Stimulated activated CD4-positive, alpha-beta T cell treated with anti-CD3 and anti-CD28 coated beads, Interleukin-15, amount 100 ng/mL, for 1 hour (primary cell): ENCODE measurements at places on chromosomes 4 and X.

DNA sequence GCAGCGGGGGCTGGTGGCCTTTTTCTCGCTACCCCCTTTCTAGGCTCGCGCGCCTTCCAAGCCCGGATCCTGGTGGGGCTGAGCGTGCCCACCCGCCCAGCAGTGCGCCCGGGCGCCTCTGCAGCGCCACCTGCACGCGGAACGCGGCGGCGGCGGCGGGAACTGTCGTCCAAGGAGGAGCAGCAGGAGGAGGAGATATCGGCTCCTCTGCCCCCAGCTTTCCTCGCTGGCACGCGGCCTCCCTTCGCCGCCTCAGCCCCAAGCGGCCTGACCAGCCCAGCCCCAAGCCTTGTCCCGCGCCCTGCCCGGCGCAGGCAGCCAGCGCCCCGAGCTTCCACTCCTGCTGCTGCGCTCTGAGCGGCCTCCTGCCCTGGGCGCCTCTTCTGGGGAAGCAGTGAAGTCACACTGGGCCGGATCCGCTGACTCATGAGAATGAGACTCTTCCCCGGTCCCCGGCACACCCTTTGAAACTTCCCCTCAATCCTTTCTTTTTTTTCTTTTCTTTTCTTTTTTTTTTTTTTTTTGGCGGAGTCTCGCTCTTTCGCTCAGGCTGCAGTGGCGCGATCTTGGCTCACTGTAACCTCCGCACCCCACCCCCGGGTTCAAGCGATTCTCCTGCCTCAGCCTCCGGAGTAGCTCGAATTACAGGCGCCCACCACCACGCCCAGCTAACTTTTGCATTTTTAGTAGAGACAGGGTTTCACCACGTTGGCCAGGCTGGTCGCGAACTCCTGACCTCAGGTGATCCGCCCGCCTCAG lies 10.6 kb upstream of the ELF4 start:
- peak; percentile 31 for DNase-seq

GRCh38 chrX:1354036-1355019 lies 17.7 kb downstream of the IL3RA start:
- no peak for DNase-seq

DNA sequence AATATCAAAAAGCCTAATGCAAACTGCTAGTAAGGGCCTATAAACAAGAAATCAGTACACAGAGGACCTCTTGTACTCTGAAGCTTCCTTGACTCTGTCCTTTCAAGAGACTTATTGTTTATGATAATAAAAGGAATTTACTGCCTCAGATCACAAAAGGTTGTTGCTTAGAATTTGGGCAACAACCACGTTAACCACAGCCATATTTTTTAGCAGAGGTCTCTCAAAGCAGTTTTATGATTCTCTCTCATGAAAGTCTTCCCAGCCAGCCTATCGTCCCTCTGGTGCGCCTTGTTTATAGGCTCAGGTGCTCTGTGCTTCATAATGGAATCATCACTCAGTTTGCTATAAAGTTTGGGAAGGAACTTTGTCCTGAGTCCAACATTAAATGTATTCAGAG lies 270.6 kb downstream of the RCHY1 start:
- DNase-seq = no peak

DNA sequence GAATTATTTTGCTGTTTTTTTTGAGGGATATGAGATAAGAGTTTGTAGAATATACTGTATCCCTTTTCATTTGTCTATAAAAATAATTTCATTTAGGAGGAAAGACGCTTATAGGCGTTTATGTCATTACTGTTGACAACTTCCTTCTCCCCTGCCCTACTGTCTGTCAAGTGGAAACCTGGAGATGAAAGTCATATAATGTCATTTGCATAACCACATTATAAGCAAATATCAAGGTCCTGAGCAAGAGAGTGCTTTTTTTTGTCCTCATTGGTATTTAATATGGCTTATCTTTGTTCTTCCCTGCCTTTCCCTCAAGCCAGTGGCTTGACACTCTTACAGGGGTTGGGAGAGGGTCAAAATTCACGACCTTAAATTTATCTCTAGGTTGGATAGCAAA lies 55.8 kb downstream of the LRP2BP start:
- DNase-seq = no peak

GRCh38 chrX:104921584-104922205 lies 298.8 kb downstream of the TEX13A start:
- no peak for DNase-seq

DNA sequence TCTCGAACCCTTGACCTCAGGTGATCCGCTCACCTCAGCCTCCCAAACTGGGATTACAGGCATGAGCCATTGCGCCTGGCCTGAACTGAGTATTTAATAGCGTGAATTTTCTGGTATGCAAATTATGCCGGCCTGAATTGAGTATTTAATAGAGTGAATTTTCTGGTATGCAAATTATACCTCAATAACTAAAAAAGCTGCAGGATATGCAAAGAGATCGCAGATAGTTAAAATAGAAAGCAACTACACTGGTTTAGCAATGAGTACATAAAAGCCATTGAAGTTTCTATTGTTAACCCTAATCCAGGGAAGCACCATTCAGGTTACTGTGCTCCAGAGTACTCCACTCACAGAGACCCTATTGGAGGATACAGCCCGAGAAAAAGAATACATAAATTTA lies 22.8 kb downstream of the FBXW7 start:
- no peak for DNase-seq

DNA sequence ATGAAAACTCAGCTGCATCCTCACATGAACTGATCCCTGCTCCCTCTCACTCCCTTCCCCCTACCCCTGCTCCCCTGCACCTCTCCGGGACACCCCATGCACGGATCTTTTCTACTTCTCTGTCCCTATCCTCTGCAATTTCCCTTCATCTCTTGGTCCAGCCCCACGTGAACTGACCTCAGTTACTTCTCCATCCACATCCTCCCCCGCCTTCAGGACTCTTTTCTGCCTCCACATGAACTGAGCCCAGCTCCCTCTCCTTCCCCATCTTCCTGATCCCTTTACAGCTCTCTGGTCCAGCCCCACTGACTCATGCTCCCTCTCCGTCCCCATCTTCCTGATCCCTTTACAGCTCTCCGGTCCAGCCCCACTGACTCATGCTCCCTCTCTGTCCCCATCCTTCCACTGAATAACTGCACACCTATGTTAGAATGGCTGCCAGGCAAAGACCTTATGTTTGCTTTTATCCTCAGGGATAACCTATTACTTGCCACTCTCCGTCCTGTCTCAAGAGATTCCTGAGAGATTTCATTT lies 5.6 kb downstream of the CETN2 start:
- no peak for DNase-seq

GRCh38 chrX:118872102-118872566 lies 48.5 kb downstream of the ZCCHC12 start:
- no peak for DNase-seq

DNA sequence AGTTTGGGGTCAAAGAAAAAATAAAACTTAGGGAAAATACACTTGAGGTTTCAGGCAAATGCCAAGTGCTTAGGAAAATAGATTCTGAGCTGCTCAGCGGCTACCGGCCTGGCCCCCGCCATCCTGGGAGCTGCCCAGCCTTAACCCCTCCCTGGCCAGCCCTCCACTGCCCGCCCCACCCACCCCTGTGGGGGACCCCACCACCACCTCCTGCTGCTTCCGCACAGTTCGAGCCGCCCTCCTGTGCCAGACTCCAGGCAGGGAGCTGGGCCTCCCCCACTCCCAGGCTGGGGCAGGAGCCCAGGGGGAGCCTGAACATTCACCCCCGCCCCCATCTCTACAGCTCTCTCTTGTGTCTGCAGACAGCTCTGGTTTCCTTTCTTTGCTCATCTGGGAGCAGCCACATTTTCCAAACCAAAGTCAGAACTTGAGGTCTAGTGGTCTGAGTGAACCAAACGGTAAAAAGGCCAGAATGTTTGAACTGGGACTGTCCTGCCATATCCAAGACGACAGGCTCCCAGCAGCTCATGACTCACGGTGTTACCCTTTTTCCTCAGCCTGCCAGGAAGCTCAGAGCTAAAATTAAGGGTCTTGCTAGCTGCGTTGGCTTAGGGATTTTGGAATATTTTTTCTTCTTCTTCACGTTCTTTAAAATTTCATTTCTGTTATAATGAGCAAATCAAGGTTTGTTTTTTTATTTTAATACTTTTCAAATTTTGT lies 4.7 kb upstream of the FGFR3 start:
- no peak for DNase-seq

DNA sequence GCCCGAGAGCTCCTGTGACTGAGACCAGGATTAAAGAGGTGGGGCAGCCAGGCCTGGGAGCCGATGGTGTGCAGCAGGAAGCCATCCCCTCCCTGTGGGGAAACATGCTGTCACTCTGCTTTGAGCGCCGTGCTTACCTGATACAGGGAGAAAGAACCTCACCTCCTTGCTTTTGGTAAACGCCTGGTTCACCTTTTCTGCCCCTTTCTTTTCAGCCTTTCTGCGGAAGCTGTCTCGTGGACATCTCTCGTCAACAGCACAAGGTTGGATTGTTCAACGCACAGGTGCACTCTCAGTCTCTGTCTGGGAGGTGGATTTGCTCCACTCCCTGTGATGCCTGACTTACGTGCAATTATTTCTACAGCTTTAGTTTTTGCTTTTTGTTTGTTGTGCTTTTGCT lies 12.0 kb downstream of the ZFYVE28 start:
- no peak for DNase-seq

DNA sequence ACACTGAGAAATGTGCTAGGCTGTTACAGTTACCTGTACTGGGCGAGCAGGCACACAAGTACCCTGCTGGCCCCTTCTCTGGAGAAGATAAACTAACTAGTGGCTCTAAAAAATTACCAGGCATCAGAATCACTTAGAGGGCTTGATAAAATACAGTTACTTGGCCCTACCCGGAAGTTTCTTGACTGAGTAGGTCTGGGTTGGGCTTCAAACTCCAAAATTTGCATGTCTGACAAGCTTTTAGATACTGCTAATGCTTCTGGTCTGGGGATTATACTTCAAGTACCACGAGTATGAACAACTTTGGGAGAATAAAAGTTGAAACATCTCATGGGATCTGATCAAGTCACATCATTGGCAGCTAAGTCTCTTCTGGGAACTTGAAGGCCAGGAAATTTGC lies 30.8 kb downstream of the CEP135 start:
- DNase-seq = no peak

- DNase-seq = no peak
Measured at GRCh38 chrX:153902385-153902784, 2.1 kb upstream of the AVPR2 start.

GRCh38 chr4:52595001-52595400 lies 64.1 kb downstream of the USP46 start:
- no peak for DNase-seq

DNA sequence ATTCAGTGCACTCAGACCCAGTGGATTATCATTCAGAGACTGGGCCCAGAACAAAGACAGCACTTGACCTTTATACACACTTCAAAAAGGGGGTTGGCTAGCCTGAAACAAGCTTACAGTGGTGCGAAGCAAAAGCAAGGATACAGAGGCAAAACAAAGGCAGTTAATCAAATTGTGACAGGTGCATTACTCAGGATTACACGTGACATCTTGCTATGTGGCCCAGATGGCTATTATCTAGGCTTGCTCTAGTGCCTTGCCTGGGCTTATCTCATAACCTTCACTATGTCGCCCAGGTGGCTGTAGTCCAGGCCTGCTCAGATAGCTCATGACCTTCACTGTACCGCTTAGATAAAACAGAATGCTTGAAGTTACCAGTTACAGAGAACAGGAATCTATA lies 1092.1 kb upstream of the PRKX start:
- no peak for DNase-seq

GRCh38 chr4:141676087-141676670 lies 39.8 kb downstream of the IL15 start:
- DNase-seq = no peak

- DNase-seq = no peak
Measured at GRCh38 chr4:103079621-103080020, 3.1 kb upstream of the SLC9B2 start.

GRCh38 chrX:138853936-138854335 lies 142.4 kb upstream of the FGF13 start:
- DNase-seq = no peak

DNA sequence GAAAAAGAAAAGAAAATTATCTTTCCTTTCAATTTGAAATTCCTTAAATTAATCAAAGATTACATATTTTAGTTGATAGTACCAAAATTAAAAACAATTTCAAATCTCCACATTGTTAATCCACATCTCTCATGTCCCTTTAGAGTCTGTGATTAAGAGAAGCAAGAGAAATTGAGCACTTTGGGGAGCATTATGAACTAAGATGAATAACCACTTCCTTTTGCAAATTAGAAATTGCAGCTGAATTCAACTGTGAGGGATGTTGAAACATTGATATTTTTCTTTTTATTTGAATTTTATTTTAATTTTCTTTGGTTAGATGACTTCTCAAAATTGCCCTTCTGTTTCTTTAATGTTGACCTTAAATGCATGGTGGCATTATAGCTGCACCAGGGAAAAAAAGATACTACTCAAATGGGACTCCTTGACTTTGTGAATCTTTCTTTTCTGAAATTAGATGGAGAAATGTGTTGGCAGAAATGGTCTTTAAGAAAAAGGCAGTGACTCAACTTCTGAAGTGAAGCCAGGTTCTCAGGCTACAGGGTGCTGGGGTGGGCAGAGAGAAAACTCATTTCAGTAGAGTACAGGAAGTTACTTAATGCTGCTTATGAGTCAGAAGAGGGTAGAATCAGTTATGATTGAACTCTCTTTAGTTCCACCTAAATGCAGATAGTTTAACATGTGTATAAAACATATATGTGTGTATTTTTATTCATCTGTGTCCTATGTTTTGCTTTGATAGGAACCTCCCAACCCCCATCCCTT lies 92.0 kb upstream of the TNIP3 start:
- DNase-seq = peak; percentile 20

DNA sequence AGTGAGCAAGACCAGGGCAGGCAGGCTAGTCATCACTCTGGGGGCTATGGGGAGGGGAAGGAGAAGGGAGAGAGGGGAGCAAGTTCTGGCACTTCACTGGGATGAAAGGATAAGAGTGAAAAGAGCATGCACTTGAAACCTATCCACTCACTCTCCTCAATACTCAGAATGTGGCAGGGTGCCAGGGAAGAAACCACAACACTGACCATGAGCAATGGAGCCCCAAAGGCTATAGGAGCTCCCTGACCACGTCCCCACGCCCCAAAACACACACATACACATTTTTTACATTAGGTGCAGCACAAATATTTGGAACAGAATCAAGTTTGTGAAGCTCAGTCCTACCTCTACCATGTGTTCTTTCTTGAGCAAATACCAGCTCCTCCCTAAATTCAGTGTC lies 132.2 kb downstream of the IDS start:
- no peak for DNase-seq

DNA sequence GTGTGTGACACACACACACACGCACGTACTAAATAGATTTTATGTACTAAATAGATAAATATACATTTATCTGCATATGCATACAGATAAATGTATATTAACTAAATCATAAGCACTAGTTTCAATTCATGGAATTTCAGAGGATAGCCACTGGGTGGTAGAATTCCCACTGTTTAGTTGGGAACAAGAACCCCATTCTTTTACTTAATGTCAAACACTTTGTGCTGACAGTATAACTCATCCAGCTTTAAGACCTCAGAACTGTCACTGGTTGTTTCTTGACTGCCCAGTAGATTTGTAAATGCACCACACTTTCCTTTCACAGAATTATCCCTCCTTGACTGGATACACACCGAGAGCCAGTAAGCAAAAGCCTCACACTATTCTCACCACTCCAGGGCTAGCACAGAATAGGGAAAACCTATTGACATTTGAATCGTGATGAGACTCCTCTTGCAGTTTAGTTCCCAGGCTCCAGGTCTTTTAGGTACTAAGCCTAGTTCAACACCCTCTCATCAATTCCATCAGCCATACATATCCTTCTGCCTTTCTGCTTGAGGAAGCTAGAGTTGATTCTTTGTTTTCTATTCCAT lies 32.4 kb downstream of the PPARGC1A start:
- DNase-seq = no peak

GRCh38 chrX:54785901-54786300 lies 12.2 kb downstream of the ITIH6 start:
- DNase-seq = no peak
